CD4-positive, alpha-beta T cell treated with Interleukin-10 for 1 hour (primary cell): ENCODE measurements at places on chromosomes 1 and 21.

GRCh38 chr1:165831146-165831545, 3.7 kb downstream of the UCK2 start:
- no peak for DNase-seq

DNA sequence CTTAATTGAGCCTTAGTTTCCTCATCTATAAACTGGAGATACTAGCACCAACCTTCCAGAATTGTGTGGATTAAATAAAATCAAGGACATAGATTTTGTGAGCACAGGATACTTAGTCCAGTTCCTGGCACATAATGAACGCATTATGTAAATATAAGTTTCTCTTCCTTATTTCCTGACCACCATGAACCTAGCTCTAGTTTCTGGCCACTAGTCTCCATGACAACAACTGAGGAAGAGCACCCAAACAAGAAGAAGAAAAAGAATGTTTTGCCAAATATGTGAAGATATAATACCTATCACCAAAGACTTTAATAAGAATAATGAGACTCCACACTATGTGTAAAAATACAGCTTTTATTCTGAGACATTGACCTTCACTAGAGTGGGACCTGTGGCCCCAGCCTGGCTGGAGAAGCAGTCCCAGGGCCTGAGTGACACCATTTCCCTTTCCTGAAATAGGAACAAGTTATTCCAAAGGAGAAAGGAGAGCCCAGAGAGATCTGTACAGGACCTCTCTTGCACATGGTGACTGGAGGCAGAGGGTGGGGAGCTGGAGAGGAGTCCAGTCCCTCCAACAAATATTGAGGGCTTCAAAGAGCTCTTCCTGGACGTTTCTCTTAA, 940 bp upstream of the USF1 start:
- peak; percentile 44 for DNase-seq

DNA sequence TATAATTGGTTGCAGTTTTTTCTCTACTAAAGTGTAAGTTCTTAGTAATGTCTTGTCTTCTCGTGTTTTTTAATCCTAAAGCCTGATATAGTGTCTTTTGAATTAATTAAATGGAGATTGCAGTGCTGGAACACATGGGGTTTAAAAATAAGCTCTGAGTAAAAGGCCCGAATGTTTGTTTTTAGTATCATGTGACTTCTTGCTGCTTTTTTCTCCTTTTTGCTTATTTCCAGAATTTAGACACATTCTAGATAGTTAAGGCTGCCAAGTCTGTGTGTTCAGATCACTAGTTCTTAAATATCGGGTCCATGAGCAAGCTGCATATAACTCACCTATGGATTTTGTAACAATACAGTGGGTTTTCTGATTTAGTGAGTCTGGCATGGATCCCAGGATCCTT, 27.5 kb downstream of the KCTD3 start:
- DNase-seq = no peak

DNA sequence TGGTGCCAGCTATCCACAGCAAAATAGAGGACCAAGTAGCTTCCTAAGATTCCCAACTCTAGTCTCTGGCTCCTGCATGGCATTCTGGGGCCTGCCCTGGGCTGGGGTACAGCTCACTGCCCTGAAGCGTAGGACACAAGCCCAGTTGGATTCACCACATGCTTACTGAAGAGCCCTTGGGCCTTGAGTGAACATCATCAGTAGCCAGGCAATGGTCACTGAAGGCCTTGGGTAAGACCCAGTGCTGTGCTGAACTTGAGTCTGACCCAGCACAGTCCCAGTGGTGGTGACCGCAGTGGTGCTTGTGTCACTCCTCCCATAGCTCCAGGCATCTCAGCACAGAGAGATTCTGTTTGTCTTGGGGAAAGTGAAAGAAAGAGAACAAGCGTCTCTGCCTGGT, 7.7 kb upstream of the LCE3A start:
- no peak for DNase-seq

DNA sequence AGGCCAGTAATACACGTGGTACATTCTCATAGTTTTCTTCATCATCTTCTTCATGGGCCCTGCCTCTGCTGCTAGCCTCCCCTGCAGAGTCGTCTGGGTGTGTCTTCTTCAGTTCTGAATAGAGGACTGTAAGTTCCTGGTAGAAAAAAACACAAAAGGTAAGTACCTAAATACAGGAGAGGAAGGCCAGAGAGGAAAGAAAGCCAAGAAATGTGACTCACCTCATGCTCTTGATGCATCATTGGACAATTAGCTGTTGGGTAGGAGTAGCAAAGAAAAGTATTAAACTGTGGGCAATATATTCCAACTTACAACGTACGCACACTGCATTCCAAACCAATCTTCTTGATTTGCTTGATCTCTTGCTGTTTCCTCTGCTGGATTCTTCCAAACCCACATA, 21.8 kb downstream of the FCRL3 start:
- DNase-seq = no peak

DNA sequence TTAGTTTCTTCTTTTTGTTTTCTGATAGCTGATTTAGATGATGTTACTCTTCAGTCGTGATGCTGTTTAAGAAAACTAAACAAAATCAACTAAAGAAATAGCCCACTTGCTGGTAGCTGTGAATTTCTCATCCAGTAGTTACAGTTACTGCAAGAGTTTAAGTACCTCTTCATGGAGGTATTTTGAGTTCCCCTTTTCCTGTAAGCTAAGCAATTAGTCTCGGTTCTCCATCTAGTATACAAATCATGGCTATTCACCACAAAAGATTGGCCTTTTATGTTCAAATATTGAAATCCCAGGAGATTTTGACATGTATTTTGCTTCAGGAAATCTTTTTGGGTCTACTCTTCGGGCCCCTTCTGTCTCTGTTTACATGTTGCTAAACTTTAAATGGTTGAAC, 31.1 kb downstream of the HUNK start:
- DNase-seq = no peak

DNA sequence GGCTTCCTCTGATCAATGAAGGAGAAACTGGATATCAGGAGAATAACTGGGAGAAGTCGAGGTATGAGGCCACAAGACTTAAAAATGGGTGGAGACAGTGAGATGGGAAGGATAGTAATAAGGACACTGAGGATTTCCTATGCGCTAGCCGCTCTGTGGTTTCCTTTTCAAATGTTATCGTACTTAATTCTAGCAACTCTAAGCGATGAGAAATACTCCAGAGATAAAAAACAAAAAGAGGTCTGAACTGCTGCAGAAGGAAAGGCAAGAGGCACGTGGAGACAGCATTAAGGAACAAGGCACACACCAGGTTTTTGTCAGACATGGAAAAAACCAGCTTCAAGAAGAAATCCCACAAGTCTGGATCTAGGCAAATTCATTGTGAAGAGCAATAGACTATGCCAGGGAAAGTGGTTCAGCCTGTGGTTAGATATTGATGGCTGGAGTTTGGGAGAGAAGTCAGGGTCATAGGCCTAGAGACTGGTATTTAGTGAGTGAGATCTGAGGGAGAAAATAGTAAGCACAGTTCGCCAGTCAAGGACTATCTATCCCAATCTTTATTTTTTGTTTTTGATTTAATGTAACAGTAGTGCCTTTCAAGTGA, 5.3 kb downstream of the CLCA2 start:
- DNase-seq = no peak

GRCh38 chr1:14282707-14283106, 315.8 kb upstream of the KAZN start:
- no peak for DNase-seq

GRCh38 chr21:29104239-29104708, 26.2 kb upstream of the MAP3K7CL start:
- no peak for DNase-seq

GRCh38 chr1:53395671-53396215, 63.5 kb upstream of the DMRTB1 start:
- no peak for DNase-seq

DNA sequence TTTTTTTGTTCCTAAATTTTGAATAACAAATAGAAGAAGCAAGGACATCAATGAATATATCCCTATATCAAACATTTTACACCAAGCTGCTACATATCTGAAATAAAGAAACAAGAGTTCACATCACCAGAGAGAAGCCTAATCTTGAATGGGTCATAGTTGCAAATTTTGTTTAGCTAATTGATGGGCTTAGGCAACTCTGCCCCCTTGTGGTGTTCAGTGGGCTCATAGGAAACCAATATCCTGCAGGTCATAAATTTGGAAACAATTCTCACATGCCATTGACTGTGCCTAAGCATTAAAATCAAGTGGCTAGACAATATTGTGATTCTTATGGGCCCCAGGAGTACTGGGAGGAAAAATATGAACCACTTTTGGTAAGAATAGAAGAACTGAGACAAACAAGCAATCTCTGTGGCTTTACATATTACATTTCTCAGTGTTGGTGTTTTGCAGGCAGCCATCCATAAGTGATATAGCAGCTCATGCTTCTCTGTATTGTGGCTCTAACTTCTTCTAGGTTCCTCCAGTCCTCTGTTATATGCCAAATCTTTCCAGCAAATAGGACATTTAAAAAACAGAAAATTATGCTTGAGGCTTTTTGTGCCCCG, 1262.8 kb upstream of the PRMT6 start:
- DNase-seq = no peak

GRCh38 chr21:44657635-44658540, at the start of gene KRTAP12-3:
KRTAP12-3 (plus strand) TSS chr21:44657932; CDS start chr21:44657980, 48 bp downstream.
- DNase-seq = peak; percentile 81

- no peak for DNase-seq
These were observed 1.2 kb upstream of the TFF1 start for GRCh38 chr21:42367367-42368165.

DNA sequence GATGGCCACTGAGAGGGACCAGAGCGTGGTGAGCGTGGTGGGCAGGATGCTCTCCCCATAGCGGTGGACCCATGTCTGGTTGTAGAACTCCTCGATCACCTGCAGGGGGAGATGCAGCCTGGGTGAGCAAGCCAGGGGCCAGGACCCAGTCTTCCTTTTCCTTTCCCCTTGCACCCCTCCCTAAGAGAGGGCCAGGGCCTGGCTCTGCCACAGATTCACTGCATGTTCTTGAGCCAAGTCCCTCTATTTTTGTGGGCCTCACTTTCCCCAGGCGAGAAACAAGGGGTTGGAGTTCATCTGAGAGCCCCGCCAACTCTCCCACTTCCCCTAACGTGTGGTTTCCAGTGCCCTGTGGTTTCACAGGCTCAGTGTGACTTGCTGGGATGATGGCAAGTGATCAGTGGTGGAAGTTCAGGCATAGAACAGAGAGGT, 27.5 kb downstream of the SLC2A1 start:
- peak; percentile 76 for DNase-seq

GRCh38 chr1:226506921-226507320, 41.6 kb upstream of the STUM start:
- DNase-seq = no peak

GRCh38 chr1:40662151-40662550, 3.3 kb downstream of the RIMS3 start:
- DNase-seq = no peak

- DNase-seq = no peak
These were observed 14.8 kb upstream of the GBP5 start for GRCh38 chr1:89287181-89288050.

DNA sequence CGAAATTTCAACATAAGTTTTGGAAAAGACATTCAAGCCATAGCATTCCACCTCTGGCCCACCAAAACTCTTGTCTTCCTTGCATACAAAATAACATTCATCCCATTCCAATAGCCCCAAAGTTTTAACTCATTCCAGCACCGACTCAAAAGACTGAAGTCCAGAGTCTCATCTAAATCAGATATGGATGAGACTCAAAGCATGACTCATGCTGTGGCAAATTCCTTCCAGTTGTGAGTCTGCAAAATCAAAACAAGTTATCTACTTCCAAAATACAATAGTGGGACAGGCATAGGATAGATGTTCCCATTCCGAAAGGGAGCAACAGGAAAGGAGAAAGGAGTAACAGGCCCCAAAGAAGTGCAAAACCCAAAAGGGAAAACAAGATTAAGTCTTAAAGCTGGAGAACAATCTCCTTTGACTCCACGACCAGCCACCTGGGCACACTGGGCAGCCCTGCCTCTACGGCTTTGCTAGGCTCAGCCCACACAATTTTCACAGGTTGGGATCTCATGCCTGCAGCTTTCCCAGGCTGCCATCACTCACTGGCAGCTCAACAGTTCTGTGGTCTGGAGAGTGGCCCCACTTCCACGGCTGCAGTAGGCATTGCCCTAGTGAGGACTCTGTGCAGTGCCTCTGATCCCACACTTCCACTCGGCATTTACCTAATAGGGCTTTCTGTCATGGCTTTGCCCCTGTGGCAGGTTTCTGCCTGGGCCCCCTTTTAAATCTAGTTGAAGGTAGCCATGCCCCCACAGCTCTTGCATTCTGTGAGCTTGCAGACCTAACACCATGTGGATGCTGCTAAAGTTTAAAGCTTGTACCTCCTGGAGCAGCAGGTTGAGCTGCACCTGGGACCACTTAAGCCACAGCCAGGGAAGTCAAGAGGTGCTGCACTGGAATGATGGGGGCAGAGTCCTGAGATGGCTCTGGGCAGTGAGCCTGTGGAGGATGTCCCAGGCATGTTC, 51.0 kb downstream of the RUNX3 start:
- DNase-seq = no peak

DNA sequence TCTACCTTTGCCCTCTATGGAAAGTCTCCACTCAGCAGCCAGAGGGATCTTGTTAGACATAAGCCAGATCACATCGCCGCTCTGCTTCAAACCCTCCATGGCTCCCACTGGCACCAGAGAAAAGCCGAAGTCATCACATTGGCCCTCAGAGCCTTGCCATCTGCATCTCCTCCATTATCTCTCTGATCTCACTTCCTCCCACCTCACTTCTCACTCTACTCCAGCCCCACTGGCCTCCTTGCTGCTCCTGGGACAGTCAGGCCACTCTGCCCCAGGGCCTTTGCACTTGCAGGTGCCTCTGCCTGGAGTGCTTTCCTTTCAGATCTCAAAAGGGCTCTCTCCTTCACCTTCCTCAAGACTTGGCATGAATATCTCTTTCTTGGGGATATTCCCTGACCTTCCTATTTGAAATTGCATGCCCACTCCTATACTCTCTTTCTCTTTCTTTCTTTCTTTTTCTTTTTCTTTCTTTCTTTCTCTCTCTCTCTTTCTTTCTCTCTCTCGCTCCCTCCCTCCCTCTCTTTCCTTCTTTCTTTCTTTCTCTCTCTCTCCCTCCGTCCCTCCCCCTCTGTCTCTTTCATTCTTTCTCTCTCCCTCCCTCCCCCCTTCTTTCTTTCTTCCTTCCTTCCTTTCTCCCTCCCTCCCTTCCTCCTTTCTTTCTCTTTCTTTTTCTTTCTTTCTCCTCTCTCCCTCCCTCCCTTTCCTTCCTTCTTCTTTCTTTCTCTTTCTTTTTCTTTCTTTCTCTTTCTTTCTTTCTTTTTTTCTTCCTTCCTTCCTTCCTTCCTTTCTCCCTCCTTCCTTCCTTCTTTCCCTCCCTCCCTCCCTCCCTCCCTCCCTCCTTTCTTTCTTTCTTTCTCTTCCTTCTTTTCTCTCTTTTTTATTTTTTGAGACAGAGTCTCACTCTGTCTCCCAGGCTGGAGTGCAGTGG, 96.0 kb upstream of the CASZ1 start:
- no peak for DNase-seq
